ENCODE measurements at places on chromosomes 11 and 22.

- DNase-seq, result peak; percentile 87
- no peaks in the 10 kb centered on the region for H3K27me3 ChIP-seq
- H3K27ac ChIP-seq, result peak overlapping the region; percentile 81
Measured at GRCh38 chr11:4118107-4118506, 23.5 kb downstream of the RRM1 start.

- no peaks in the 10 kb centered on the region for H3K36me3 ChIP-seq
- DNase-seq, result peak; percentile 98
- H3K4me1 ChIP-seq, result peaks cover 18% of the 10 kb centered on the region
- H3K27ac ChIP-seq, result peak overlapping the region; percentile 59
- no peak overlapping the region for H3K4me3 ChIP-seq
- H3K27me3 ChIP-seq, result peaks cover 18% of the 10 kb centered on the region
Measured at GRCh38 chr11:119509969-119510401, 87.0 kb upstream of the THY1 start.

DNA sequence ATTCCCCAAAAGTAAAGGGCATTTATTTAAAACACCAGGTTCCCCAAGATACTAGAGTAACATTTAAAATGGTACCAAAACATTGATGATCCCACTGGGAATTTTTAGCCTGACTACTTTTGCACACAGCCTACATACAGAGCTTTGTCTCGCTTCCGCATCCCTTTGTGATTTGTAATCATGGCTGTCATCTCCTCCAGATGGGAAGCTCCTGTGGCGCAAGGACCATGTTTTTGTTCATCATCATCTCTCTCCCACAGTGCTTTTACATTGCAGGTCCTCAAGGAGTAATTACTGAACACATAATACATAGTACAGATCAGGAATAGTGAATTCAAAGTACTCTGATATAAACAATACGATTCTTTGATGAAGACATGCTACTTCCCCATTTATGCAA, 231.2 kb upstream of the MTNR1B start:
- no peaks in the 10 kb centered on the region for H3K36me3 ChIP-seq
- no peak overlapping the region for H3K4me3 ChIP-seq
- H3K27me3 ChIP-seq, result no peaks in the 10 kb centered on the region
- H3K4me1 ChIP-seq, result no peaks in the 10 kb centered on the region
- H3K27ac ChIP-seq, result no peak overlapping the region

DNA sequence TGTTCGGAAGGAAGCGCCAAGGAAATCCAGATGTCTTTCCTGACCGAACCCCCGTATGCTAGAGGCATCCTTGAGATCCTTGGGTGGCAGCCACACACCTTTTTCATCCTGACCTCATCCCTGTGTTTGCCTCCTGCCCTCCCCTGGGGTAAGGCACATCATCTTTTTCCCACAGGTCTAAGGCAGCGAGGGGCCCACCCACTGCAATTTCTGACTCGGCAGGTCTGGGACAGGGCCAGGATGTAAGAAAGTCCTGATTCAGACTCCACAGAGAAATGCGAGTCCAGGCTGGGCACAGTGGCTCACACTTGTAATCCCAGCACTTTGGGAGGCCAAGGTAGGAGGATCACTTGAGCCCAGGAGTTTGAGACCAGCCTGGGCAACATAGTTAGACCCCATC, 10.5 kb downstream of the ZMAT5 start:
- DNase-seq, result peak; percentile 21
- H3K4me3 ChIP-seq, result no peak overlapping the region

DNA sequence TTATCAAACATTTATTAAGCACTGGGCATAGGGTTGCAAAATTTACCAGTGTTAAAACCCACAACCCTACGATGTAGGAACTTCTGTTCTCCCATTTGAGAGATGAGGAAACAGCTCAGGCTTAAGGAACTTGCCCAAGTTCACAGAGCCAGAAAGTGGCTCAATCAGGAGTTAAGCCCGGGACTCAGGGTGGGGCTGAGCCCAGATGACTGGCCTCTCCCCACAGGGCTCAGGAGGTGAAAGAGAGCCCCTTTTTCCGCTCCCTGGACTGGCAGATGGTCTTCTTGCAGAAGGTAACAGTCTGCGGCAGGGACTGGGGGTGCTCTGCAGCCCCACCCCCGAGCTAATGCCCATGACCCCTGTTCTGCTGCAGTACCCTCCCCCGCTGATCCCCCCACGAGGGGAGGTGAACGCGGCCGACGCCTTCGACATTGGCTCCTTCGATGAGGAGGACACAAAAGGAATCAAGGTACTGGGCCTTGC, 5.6 kb upstream of the ANKRD13D start:
- H3K4me1 ChIP-seq, result peaks cover 7% of the 10 kb centered on the region
- DNase-seq, result no peak
- H3K4me3 ChIP-seq, result no peak overlapping the region
- no peak overlapping the region for H3K27ac ChIP-seq
- H3K36me3 ChIP-seq, result no peaks in the 10 kb centered on the region

- peak within 1 kb of the TSS; percentile 48 for H3K27ac ChIP-seq
- no peaks in the 10 kb centered on the region for H3K27me3 ChIP-seq
- peaks cover 12% of the 10 kb centered on the region for H3K4me1 ChIP-seq
- peak; percentile 87 for DNase-seq
Measured at GRCh38 chr11:121023848-121024751, at the start of gene TBCEL. Gene TBCEL (plus strand): TSS chr11:121024102. CDS start chr11:121045691, 21,589 bp downstream.

DNA sequence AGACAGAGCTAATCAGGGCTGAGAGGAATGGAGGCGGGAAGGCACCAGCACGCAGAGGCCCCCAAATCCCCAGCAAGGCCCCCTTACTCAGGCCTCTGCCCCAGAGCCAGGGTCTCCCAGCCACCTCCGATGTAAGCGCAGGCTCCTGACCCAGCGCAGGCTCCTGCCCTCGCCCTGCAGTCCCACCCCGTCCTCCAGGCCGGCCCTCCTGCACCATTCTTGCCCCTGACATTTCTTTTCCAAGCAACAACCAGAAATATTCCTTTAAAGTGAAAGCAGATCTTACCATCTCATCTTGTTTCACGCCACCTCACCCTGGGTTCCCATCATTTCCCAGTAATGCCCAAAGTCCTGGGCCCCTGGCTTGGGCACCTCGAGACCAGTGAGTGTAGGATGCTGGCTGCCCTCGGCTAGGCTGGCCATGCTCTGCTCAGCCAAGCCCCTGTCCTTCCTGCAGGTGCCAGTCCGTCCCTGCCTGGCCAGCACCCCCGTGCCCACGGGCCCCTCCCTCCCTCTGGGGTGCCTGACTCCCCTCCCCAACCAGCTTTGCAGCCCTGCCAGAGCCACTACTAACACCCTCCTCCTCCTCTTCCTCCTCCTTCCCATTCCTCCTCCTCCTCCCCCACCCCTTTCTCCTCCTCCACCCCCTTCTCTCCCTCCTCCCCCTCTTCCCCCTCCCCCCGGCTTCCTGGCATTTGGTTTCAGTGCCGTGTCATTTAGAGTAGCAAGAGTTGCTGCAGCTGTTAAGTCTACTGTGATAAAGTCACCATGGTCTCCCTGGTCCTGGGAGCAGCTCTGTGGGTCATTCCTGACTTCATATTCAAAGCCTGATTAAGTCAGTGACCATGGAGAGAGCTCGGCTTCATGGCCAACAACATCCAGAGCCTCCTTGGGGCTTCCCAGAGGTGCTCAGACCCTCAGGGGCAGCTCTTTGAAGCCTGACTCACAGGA, 78.7 kb downstream of the PIWIL3 start:
- no peaks in the 10 kb centered on the region for H3K4me1 ChIP-seq
- no peaks in the 10 kb centered on the region for H3K36me3 ChIP-seq
- H3K27me3 ChIP-seq, result peaks cover 20% of the 10 kb centered on the region
- H3K4me3 ChIP-seq, result no peak overlapping the region

DNA sequence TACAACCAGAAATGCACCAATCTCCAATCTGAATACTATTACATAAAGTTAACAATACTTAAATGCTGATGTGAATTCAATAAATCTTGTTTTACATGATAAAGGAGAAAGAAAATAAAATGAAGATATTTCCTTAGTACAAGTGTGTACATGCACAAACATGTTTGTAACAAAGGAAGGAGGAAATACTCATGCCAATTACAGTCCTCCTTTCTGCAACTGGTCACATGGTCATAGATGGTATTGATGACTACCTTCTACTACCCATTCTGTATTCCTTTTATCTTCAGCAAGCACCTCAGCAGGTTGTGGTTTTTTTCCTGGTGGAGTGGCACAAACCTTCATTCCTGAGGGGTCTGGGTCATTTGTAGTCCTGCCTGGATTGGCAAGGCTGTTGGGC, 214.2 kb upstream of the GUCY1A2 start:
- DNase-seq, result no peak
- no peaks in the 10 kb centered on the region for H3K4me1 ChIP-seq
- no peaks in the 10 kb centered on the region for H3K36me3 ChIP-seq
- no peaks in the 10 kb centered on the region for H3K27me3 ChIP-seq
- H3K27ac ChIP-seq, result no peak overlapping the region

DNA sequence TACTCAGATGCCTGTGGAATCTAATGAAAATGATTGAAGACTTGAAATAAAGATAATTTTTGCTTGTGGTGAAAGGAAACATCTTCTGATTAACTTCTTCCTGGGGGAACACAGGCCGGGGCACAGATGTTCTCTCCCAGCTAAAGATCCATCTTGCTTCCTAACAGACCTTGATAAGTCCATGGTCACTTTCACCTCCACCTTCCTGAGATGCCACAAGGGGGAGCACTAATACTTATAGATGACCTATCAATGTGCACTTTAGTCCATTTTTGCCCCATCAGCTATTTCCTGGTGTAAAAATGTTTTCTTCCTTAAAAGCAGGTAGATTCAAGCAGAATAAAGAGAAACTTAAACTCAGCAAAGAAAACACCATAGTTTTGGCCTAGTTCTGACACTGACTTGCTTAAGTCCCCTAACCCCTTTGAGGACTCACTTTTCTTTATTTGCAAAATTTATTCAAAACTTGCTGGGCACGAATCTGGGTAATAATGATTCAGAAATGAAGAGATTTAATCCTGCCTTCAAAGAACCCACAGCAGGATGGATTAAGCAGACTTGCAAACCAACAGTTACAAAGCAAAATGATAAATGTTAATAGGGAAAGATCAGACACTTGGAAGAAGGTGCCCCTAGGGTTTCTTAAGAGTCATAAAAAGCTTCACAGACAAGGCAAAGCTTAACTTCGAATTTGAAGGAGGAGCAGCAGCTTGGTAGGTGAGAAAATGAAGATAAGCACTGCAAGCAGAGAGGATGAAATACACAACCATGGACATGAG, 158.7 kb downstream of the RAB38 start:
- DNase-seq, result peak; percentile 84
- no peaks in the 10 kb centered on the region for H3K4me1 ChIP-seq
- no peak overlapping the region for H3K27ac ChIP-seq

DNA sequence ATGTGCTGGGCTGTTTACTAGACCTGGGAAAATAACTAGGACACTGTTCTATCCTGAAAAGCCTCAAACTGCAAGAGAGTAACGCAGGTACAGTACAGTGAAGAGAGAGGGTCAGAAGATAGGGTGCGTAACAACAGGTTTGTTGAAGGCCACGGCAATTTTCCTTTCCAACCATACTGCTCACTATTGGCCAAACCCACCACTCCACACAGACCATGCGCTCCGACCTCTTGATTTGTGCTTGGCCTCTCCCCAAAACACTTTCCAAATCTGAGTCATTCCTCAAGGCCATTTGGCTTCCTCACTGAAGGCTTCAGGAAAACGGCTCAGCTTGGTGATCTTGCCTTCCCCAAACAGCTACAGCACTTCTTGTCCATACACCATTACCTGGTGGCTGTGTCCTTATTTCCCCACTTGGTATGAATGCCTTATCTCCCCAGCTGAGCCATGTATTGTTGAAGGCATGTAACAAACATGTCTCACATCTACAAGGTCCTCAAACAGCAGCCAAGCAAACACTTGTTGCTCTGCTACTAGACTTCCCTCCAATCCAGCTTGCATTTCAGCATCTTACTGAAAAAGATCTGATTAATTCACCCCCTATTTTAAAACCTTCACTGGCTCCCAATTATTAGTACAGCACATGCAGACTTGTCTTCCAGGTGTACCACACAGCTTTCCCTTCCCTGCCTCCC, 40.9 kb downstream of the TCF20 start:
- no peak overlapping the region for H3K27ac ChIP-seq
- no peaks in the 10 kb centered on the region for H3K27me3 ChIP-seq
- H3K36me3 ChIP-seq, result no peaks in the 10 kb centered on the region
- H3K4me3 ChIP-seq, result no peak overlapping the region

DNA sequence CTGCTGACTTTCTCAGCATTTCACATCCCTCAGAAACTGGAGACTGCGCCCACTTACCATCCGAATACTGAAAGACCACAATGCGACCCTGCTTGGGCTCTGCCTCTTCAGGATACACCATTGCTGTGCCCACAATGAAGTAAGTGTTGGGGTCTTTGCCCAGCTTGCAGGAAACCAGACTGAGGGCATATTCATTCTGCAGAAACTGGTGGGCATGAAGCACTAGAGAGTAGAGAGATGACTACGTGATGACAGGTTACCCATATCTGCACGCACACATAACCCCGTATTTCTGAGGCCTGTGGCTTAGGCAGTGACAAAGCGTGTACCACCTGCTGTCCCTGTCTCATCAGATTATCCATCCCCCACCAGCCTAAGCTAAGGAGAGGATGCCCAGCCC, 14.6 kb upstream of the VWCE start:
- H3K4me3 ChIP-seq, result no peak overlapping the region
- no peak for DNase-seq
- no peaks in the 10 kb centered on the region for H3K27me3 ChIP-seq
- peaks cover 86% of the 10 kb centered on the region for H3K36me3 ChIP-seq
- no peaks in the 10 kb centered on the region for H3K4me1 ChIP-seq

- no peaks in the 10 kb centered on the region for H3K36me3 ChIP-seq
- no peaks in the 10 kb centered on the region for H3K27me3 ChIP-seq
- no peak overlapping the region for H3K4me3 ChIP-seq
- H3K27ac ChIP-seq, result no peak overlapping the region
Measured at GRCh38 chr22:48752451-48753380, 1075.0 kb downstream of the BRD1 start.

- DNase-seq, result peak; percentile 15
- H3K4me3 ChIP-seq, result no peak overlapping the region
- 0 out of 2 replicates have a peak, but pooled peaks cover 10% of the 10 kb centered on the region for H3K27me3 ChIP-seq
- no peak overlapping the region for H3K27ac ChIP-seq
Measured at GRCh38 chr22:42544686-42545085, 9.1 kb upstream of the SERHL2 start.

DNA sequence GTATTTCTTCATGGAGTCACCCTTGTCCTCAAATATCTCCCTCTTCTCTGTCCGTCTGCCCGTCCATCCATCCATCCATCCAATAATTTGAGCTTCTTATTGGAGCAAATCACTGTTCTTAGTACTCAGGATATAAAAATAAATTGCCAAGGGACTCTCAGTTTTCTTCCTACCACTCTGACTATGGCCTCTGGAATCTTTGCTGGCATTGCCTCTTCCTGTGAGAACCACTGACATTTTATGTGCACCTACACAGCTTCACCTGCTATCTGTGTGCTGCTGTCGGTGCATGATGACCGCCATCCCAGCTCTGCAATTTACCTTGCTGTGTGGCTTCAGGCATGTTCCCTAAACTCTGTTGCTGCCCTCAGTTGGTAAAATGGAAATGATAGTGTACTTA, 37.9 kb downstream of the TEAD1 start:
- H3K4me3 ChIP-seq, result no peak overlapping the region
- H3K27ac ChIP-seq, result no peak overlapping the region
- H3K27me3 ChIP-seq, result no peaks in the 10 kb centered on the region
- H3K36me3 ChIP-seq, result no peaks in the 10 kb centered on the region
- DNase-seq, result no peak

All from GM23248 (cell line).